ENCODE measurements at places on chromosomes 2 and 18.

DNA sequence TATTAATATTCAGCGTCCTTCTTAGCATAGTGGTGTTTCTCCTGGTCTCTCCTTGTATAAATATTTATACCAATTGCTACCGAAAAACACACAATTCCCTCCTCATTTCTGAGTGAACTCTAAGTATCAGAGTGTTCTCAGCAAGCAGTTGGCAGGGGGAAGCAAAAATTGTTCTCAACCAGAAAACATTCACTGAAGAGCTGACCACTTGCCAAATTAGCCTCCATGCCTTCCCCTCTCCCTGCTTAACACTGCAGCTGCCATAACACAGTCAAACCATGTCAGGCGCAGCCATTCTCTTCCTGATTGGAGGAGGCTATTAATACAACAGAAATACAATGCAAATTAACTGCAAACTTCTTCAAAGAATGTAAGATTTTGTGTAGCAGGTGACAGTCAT, 105.0 kb downstream of the COL6A3 start:
- no peak for DNase-seq

DNA sequence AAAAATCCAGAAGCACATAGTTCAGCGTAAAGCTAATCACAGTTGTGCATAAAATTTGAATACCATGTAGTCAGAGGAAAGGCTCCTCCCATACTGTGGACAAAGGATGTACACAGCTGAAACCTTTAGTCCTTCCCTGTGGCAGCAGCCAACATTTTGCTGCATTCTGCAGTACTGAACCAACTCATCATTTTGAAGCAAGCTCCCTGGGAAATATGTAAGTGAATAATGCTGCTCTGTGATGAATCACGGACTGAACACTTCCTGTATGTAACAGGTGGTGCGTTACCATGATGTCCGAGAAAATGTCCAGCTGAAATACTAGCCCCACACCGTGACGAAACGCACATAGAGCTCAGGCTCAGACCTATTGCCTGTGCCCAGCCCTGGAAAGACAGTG, 421.1 kb upstream of the RAB12 start:
- DNase-seq = no peak

DNA sequence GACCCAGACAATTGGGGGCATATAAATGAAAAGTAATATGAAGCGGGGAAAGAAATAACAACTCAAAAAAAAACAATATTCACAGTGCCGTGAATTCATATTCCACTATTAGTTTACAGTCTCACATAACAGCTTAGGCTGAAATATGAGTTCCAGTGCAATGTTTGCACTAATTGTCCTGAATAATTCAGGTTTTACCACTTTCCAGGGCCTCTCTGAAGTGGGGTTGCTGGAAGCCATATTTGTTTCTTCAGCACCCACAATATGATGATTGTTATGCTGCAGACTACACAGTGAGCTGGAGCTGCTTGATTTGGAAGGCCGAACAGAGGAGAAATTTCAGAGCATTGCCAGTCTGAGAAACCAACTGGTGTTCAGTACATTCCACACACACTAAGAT, 894.5 kb upstream of the ACVR2A start:
- no peak for DNase-seq

DNA sequence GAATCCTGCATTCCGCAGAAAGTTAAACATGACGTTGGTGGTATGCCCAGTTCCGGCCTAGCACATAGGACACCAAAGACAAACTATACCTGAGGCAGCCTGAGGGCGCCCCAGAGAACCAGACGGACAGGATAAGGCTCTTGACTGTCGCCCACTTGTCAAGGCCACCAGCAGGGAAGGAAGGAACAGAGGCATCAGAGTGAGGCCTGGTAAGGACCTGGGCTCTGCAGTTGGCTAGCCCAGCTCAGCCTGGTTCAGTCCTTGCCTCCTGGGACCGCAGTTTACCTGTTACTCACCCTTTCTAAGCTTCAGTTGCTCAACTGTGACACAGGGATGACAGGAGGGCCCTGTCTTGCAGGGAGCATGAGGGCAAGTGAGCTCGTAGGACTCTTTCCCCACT, 82.1 kb downstream of the ACTR2 start:
- no peak for DNase-seq

Data from retina (tissue), 1 donor.